ENCODE measurements at places on chromosomes 2 and 18. TPM values are rescaled to one million over a fixed set of nuclear protein-coding genes. Genes with fewer than 3 reads are reported as not detected.

The RBM44 gene
- 0.14 TPM for total RNA-seq

The DNAJC27 gene
- total RNA-seq, result 3.9 TPM

The GDF7 gene
- 0.14 TPM for total RNA-seq

The SLC9A4 gene
- under 0.01 TPM for total RNA-seq

The CXCR2 gene
- total RNA-seq, result not detected

The TUBB8B gene
- not detected for total RNA-seq

The AAMP gene
- total RNA-seq, result 133 TPM

The OBSL1 gene
- total RNA-seq, result 37.8 TPM

The PCARE gene
- total RNA-seq, result not detected

The IMPA2 gene
- 17.6 TPM for total RNA-seq

The CFAP221 gene
- not detected for total RNA-seq

The CERKL gene
- not detected for total RNA-seq

The IL1F10 gene
- total RNA-seq, result not detected

The ZNF397 gene
- 16.9 TPM for total RNA-seq

The MEMO1 gene
- total RNA-seq, result 26.2 TPM

The HMSD gene
- under 0.01 TPM for total RNA-seq

Measured in smooth muscle cell of bladder (primary cell).